ENCODE measurements at places on chromosomes 13 and 19.

- no peak for DNase-seq
Observed at GRCh38 chr19:10555610-10555973, 10.2 kb downstream of the KRI1 start.

DNA sequence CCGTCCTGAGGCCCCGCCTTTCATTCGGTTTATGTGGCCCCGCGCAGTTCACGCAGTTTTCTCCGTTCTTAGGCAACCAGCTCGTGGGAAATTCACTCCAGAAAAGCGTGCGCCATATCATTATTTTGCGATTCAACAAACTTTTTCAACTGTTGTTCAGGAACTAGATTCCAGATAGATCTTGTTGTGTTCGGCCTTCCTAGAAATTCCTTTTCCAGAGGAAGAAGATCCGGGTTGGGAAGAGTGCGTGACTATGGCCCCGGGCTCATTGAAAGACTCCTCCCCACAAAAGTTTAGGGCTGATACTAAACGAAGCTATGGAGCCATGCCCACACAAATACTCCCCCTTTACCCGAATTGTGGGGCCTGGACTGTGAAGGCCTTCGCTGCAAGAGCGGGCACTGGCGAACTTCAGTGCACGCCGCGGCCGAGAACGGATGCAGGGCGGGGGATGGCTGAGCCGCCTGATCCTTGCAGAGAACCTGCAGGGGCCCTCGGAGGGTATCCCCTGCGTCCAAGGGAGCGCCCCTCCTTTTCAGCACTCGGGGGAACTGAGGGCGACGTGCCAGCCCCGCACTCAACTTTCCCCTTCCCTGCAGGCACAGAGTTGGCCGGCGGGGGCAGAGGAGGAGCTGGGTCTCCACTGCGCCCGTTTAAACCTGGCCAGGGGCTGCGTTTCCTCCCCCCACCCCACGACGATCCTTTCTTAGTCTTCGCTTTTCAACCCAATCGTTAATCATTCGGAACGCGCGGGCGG lies 904 bp upstream of the SOX1 start:
- no peak for DNase-seq

- no peak for DNase-seq
Observed at GRCh38 chr19:8965887-8966286, 44.3 kb downstream of the MUC16 start.

DNA sequence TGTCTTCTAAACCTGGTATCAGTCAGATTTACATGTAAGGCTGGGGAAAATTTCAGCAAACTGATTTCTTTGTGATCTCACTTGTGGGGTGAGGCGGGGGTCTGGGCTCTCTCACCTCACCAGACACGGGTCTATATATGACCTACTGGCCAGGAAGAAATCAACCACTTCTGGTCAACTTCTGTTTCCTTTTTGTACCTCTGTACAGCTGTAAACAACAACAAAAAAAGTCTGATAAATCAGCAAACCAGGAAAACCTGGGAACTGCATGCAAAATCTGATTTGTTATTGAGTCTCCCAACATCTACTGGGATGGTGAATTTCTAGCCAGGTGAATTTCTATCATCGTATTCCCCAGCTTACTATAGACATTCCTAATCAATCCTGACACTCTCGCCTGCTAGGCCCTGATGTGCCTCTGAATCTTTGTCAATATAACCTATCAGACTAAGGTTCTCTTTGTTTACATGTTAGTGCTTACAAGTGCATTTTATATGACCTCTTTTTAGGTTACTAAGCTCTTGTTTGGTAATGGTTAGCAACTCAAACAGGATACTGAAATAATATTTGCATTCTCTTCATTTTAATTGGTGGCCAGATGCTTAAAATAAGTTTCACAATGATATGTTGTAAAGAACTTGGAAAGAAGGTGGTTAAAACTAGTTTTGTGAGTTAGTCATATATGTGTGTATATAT lies 77.7 kb downstream of the LRRC63 start:
- no peak for DNase-seq

Measured in Ammon's horn (tissue), 1 donor.